ENCODE measurements at places on chromosomes 7 and 10.

GRCh38 chr7:111409714-111410422 is 152.4 kb downstream of the IMMP2L start:
- DNase-seq: no peak

DNA sequence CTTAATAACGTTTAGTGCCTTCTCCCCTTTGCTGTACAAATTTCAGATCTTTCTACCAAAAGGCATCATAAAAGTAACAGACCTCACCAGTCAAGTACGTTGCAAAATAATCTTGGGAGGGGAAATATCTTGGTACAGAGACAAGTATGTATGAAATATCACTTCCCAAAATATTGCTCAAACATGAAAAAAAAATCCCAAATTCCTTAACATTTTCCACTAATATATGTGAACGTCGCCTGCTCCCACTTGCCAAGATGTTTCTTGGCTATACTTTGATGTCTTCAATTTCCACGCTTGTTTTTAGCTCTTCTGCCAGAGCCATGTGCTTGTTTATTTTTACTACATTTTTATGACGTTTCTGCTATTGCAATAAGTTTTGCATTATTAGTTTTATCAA is 223.5 kb downstream of the PLXNA4 start:
- DNase-seq: no peak

- DNase-seq: no peak
Measured at GRCh38 chr7:47310020-47310419, 271.9 kb downstream of the TNS3 start.

DNA sequence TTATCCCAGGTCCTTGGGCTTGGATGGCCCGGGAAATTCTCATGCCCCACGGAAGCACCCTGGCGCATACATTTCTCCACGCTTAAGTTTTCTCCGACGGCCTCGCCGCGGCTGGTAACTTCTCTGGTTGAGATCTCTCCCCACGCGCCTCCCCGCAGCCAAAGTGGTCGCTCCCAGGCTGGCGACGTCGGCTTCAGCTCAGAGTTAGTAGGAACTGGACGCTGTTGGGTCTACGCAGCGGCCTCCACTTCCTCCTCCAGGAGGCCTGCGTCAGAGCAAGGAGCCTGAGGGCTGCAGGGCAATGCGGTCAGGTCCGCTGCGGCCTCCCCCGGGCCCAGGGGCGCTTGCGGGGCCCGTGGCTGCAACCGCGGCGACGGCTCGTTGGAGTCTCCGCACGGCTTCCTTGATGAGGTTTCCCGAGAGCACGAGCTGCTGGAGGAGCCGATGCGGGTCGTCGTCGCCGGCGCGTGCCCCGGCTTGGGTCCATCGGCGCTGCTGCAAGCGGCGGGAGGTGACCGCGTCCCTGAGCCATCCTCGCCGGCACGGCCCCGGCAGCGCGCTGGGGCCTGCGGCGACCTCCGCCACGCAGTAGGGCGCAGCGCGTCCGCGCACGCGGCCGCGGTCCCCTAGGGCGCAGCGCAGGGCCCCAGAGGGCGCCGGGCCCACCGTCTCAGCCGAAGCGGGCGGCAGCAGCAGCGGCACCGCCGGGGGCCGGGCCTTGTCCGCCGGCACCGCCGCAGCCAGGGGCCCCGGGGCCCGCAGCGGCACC is 744 bp downstream of the FRAT2 start:
- no peak for DNase-seq

GRCh38 chr10:30058570-30059132 is 735 bp downstream of the JCAD start:
- no peak for DNase-seq

- no peak for DNase-seq
Measured at GRCh38 chr7:103879928-103880600, 109.4 kb downstream of the RELN start.

GRCh38 chr10:49367600-49367999 is 28.3 kb downstream of the DRGX start:
- DNase-seq: no peak

- DNase-seq: no peak
Measured at GRCh38 chr7:88399696-88400240, 93.1 kb upstream of the STEAP4 start.

DNA sequence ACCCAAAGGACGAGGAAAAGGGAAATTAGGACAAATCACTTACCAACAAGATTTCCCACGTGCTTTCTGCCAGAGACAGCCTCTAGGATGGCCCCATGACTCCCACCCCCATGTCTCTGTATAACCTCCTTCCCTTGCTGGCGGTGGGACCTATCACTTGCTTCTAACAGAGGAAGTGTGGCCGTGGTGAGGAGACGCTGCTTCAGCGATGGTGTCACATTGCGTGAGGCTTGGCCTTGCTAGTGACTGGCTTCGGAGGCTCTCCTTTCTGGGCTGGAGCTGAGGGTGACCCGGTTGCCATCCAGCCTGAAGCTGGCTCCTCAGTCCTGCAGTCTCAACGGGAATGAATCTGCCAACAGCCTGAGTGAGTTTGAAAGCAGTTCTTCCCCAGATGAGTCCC is 123.7 kb downstream of the ANLN start:
- DNase-seq: no peak

- no peak for DNase-seq
Measured at GRCh38 chr10:103736763-103737162, 118.6 kb downstream of the SH3PXD2A start.

DNA sequence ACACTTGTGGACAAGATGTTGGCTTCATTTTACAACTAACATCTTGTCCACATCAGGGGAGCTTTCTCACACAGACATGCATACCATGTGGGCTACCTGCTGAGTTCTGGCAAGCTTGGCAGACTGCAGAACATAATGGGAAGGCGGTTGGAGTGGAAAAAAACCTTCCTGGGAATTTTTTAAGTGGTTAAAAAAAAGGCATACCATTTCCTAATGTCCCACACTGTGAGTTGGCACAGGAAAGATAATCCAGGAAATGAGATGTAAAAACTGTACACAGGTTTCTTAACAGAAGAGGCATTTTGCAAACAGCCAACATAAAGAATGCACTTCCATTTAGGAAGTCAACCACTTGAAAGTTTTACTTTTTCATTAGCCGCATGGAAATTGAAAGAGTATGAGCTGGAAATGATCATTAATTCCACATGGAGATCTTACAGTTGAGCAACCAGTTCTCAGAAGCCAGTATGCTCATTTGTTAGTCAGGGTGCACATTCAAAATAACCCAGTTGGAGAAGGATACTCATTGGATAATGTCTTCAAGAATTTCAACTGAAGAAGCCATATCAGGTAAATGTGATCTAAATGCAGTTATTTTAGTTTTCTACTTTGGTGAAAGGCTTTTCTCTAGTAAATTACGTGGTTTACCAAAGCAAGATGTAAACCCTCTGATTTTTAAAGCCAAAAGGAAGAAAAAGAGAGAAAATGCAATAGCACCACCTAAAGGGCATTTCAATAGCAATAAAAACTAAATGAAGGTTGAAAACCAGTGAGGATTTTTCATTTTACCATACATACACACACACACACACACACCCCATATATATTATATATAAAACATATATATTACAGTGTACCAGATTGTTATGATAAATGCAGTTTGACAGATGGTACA is 194.0 kb downstream of the TAX1BP1 start:
- no peak for DNase-seq

DNA sequence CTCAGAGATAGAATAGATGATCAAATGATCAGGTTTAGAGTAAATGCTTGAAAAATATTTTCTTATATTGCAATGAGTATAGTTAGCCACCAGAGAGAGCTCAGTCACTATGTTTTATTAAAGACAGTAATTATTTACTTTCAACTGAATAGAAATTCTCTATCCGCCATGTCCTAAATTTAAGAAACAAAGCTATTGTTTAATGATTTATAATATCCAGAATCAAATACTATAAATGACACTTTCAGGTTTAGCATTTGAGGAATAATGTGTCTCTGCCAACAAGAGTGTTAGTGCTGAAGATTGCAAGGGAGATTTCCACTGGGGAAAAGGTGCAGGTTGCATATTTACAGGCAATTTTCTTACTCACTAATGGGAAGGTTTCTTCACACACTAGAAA is 184.7 kb downstream of the DGKB start:
- DNase-seq: no peak

DNA sequence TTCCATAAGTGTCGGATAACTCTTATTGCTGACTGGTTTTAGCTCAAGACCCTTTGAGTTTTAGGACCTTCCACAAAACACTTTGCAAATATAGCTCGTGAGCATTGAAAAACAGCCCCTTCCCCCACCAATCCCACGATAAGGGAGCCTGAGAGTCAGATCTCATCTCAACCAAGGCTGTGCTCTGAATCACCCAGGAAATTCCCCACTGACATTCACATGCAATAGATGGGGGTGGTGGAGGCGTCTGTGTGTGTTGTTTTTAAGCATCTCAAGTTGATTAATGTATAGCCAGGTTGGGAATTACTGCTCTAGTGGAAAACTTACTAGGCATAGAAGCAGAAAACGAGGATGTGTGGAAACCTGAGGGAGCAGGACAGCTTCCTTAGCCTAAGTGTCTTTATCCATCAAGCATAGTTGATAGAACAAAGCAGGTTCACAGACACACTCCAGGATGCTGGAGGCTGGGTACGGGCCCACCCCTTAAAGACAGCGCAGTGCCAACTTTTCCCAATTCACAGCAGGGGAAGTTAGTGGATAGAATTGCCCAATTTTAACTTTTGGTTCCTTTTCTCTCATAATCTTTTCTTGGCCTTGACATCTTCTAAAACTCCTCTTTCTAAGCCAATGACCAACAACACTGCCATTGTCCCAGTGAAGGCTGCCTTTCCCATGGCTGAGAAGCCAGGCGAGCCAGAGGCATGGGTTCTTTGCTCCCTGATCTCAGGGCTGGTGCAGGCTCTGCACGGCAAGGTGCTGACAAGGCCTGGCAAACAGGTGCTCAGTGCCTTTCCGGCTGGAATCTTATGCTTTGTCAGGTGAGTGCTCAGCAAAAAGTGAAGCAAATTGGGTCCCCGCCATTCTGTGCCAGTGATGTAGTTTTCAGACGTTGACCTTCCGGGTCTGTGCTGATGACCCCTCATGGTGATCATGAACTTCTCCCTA is 98.5 kb upstream of the INSIG1 start:
- no peak for DNase-seq

DNA sequence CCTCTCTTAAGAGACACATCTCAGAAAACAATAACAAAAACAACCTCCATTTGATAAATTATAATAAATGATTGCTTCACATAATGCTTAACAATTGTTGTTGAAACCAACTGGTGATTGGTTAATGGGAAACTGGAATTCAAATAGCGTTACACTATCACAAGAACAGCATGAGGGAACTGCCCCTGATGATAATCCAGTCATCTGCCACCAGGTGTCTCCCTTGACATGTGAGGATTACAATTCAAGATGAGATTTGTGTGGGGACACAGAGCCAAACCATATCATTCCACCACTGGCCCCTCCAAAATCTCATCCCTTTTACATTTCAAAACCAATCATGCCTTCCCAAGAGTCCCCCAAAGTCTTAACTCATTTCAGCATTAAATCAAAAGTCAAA is 375.9 kb downstream of the BMPER start:
- no peak for DNase-seq

DNA sequence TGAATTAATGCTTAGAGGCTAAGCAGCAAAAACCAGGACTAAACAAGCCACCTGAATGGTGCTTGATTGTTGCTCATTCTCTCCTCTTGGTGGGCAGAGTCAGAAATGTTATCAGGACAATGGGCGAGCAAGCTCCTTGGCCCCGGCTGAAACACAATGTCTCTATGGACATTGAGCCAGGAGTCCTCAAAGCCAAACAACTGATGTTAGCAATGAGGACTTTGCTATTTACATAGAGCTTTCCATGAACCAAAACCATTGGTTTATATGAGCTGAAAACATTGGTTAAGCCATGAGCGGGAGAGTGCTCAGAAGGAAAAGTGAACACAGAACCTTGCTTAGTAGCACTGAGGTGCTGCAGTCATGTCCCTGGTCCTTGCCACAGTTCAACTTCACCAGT is 21.5 kb upstream of the NPVF start:
- DNase-seq: no peak

- DNase-seq: no peak
Measured at GRCh38 chr7:101915000-101915399, 97.6 kb downstream of the CUX1 start.

GRCh38 chr7:11748884-11749283 is 83.1 kb downstream of the THSD7A start:
- no peak for DNase-seq

DNA sequence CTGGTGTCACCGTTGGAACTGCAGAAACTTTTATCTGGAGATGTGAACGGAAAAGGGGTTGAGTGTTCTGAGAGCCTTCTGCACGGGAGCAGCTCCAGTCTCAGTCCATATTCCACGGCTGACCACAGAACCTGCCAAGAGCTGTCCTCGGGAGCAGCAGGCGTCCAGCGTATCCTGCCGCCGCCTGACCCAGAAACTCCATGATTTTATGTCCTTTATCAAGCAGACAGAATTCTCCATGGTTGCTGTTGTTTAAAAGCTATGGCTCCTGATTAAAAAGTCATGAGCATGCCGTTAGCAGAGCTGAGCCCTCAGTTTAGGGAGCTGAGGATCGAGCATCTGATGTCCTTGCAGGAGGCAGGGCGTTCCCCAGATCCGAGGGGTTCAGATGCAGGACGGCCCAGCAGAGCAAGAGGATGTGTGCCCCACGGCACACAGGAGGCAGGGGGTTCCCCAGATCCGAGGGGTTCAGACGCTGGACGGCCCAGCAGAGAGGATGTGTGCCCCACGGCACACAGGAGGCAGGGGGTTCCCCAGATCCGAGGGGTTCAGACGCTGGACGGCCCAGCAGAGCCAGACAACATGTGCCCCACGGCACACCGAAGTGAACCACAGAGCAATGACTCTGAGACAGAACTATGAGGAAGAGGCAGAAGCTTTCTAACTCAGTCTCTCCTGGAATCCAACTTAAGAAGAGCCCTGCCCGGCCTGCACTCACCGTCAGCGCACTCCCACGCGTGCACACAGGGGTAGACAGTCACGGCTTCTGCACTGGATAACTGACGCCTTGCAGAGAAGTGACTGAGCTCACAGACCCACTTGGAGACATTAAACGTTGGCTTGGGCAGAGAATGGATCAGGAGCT is 96.4 kb downstream of the WDR37 start:
- DNase-seq: no peak

DNA sequence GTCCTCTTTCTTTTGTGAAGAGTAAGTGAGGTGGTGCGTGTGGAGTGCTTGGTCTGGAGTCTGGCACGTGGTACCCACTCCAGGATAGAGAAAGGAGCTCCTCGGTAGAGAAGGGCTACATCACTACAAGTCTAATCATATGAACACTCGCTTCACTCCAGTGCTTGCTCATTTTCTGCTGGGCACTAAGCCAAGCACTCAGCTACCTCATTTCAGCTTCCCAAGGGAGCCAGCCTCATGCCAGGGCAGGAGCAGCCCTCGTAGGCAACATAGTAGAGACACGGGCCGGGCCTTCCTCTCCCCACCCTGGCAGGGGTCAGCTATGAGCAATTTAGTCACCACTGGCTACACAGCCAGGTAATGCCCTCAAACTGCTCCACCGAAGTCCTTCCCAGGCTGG is 11.4 kb upstream of the HSPA12A start:
- DNase-seq: no peak

- DNase-seq: no peak
Measured at GRCh38 chr10:43235070-43235900, 31.6 kb downstream of the RASGEF1A start.
